ENCODE measurements at places on chromosomes 1 and 21. TPM values are rescaled to one million over a fixed set of nuclear protein-coding genes. Genes with fewer than 3 reads are reported as not detected.

The CFHR5 gene
- total RNA-seq = not detected

The CCDC181 gene
- total RNA-seq = not detected

The PRKAA2 gene
- total RNA-seq = not detected

The NID1 gene
- 0.08 TPM for total RNA-seq

The MATN1 gene
- not detected for total RNA-seq

The PTPRF gene
- 2.5 TPM for total RNA-seq

The OR2M3 gene
- not detected for total RNA-seq

The MPZL1 gene
- total RNA-seq = 16.1 TPM

The CD1B gene
- not detected for total RNA-seq

The PGBD5 gene
- not detected for total RNA-seq

The KRTCAP2 gene
- 173 TPM for total RNA-seq

The OVAAL gene
- total RNA-seq = not detected

The RBM11 gene
- total RNA-seq = 0.43 TPM

The HAO2 gene
- total RNA-seq = not detected

The ZNF670 gene
- 1.7 TPM for total RNA-seq

The HPDL gene
- total RNA-seq = 5.0 TPM

The CYP4A11 gene
- total RNA-seq = not detected

The CRYAA gene
- total RNA-seq = not detected

The RGS8 gene
- total RNA-seq = not detected

The PLA2G2F gene
- total RNA-seq = not detected

The SMIM1 gene
- total RNA-seq = 0.43 TPM

The AADACL3 gene
- total RNA-seq = not detected

The MCOLN3 gene
- 11.5 TPM for total RNA-seq

Measured in activated naive CD4-positive, alpha-beta T cell treated with anti-CD3 and anti-CD28 coated beads, Interleukin-2, amount 10 ng/mL, durations not matched to agents 5 hours and 36 hours (primary cell).